ENCODE measurements at places on chromosomes 4 and X.

DNA sequence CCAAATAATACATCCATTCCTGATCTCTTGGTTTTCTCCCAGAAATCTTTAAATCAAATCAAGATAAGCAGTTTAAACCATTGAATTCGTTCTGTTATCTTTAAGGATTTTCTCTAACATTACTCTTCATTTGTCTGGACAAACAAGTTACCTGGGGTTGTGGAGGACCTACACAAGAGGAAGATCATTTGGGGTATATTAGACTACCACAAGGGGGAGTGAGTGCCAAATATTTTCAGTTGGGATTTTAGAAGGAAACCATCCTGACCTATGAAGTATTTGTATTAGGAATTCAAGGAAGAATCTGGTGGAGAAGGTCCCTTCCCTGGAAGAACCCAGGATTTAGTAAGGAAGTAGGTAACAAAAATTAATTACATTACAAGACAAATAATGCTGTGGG lies 12.0 kb upstream of the DCHS2 start:
- peak; percentile 38 for DNase-seq

- DNase-seq, result no peak
Measured at GRCh38 chr4:86919561-86920223, 15.1 kb upstream of the AFF1 start.

GRCh38 chr4:138241281-138242075 lies 671 bp downstream of the SLC7A11 start:
- peak; percentile 32 for DNase-seq

DNA sequence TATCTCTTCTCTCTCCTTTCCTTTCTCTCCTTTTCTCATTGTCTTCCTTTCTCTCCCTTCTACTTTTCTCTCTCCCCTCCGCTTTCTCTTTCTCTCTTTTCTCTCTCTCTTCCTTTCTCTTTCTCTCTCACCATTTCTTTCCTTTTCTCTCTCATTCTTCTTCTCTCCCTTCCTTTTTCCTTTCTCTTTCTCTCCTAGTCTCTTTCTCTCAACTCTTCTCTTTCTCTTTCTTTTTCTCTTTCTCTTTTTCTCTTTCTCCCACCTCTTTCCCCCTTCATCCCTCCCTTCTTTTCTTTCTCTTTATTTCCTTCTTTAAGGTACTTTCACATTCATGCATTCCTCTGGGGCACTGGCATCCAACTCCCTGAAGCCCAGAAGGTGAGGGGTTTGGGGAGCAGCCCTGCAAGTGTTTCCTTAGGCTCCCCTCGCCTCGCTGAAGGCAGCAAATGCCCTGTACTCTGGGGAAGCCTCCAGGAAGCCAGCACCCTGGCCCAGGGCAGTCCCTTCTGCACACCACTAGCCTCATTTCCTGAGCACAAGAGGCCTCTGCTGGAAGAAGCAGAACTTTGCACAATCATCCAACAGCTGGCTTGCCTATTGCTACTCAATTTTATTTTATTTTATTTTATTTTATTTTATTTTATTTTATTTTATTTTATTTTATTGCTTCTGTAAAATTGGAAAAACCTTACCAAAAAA lies 124.2 kb downstream of the NFKB1 start:
- DNase-seq, result peak; percentile 61

DNA sequence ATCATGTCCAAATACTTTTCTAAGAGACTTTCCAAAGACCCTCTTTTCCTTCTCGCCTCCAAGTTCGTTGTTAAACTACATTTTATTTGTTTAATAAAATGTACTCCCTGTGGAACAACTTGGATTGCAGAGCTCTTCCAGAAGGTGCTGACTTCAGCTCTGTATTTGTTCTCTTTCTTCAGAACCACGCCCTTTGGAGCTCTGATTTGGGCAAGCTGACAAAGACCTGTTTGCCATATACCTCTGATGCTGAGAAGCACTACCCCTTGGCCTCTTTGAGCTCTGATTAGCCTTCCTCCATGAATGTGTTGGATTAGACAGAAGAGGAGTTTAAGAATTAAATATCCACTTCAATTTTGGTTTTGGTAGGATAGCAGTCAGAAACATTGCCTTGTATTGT lies 815.1 kb upstream of the POU3F4 start:
- DNase-seq, result no peak
